Amygdala (tissue), 56 donors: ENCODE measurements at places on chromosomes 4 and X.
A peak's percentile ranks its signal among the peaks of the same experiment; 100 is the strongest.

- no peak for DNase-seq
Measured at GRCh38 chr4:17726911-17727310, 54.5 kb downstream of the FAM184B start.

- DNase-seq = no peak
Measured at GRCh38 chr4:34678431-34678830, 1565.9 kb downstream of the ARAP2 start.

DNA sequence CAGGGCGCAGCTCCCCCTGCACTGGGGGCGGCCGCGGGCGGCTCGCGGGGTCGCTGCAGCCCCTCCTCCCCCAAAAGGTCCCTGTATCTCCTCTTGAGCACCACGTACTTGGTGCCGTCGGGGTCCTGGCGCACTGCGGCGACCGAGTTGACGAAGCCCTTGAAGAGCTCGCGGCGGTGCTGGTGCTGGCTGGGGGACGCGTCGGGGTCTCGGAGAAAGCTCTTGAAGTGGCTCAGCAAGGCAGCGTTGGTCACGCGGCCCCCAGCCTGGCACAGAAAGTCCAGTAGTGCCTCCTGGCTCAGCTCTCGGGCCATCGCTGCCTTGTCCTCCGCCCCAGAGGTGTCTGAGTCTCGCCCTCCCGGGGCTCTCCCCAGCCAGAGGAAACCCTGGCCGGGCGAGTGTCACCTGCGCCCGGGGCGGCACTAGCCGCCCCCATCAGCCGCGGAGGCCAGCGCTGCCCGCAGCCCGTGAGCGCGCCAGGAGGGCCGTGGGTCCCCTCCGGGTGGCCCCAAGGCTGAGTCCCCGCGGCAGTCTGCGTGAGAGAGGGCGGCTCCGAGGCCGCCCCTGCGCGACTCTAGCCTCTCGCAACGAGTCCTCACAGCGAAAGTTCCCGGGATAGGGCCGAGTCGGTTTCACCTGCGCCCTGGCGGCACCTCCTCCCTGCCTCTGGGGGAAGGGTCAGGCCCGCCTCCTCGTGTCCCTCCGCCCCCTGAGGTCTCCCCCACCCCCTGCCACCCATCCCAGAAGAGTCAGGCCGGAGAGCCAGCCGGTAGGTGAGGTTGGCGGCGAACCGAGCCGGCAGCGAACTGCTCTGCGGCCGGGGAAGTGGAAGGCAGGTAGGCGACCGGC is at the start of gene SOWAHB:
Gene SOWAHB (minus strand): TSS at position 609 of the 849 bp plus-strand sequence. CDS start 295 bp downstream, at position 314.
- DNase-seq = no peak

DNA sequence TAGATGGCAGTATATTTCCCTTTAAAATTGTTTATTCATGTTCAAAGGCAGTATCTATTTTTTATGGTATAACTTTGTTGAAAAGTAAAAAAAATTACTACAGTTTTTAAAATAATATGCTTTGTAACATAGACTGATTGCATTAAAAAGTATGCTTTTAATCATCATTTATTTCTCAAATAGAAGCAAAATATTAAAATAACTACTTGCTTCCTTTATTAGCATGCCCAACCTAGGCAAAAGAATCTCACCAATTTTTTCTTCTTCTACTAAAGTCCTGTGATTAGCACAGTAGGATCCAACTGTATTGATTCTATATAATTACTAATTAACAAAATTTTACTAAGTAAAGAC is 69.6 kb upstream of the NFKB1 start:
- DNase-seq = no peak

DNA sequence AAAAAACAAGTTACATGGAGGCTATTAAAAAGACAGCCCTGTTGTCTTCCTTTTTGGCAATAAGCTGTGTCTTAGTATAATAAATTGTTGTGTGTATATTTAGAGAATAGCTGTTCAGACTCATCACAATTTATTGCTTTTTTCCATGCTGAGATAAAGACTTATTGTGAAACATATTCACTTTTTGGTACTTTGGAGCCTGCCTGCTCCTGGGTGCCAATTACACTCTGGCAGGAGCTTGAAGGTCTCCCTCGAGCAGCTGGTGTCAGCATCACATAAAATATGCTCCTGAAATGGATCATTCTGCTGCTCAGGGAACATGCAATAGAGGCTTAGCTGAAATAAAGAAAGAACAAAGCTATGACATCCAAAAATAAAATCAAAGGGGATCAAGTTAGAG is 211.6 kb upstream of the DKK2 start:
- no peak for DNase-seq

DNA sequence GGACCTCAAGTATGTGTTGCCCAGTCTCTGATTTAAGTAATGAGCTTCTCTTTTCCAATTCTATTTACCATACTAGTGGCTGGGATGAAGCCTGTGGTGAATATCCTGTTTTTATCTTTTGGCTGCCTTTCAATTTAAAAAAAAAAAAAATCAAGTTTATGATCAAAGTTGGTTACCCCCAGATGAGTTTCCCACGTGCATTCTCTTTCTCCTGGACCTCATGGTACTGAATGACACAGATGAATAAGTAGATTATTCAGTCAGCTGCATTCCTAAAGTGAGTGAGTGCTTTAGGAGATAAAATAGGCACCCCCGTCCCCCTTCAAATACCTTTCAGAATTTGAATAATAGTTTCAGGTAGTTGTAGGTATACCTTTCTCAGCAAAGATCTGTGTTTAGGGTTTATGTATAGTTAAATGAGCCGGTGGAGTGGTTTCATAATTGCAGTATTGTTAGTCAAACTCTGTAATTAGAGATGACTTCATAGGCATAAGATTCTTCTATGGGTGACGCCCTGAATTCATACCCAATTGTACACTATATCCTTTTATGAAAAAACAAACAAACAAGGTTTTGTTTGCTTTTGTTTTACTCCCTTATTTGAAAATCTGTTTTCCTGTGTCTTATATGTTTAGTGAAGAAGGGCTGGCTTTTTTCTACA is 41.9 kb downstream of the PLS3 start:
- no peak for DNase-seq

DNA sequence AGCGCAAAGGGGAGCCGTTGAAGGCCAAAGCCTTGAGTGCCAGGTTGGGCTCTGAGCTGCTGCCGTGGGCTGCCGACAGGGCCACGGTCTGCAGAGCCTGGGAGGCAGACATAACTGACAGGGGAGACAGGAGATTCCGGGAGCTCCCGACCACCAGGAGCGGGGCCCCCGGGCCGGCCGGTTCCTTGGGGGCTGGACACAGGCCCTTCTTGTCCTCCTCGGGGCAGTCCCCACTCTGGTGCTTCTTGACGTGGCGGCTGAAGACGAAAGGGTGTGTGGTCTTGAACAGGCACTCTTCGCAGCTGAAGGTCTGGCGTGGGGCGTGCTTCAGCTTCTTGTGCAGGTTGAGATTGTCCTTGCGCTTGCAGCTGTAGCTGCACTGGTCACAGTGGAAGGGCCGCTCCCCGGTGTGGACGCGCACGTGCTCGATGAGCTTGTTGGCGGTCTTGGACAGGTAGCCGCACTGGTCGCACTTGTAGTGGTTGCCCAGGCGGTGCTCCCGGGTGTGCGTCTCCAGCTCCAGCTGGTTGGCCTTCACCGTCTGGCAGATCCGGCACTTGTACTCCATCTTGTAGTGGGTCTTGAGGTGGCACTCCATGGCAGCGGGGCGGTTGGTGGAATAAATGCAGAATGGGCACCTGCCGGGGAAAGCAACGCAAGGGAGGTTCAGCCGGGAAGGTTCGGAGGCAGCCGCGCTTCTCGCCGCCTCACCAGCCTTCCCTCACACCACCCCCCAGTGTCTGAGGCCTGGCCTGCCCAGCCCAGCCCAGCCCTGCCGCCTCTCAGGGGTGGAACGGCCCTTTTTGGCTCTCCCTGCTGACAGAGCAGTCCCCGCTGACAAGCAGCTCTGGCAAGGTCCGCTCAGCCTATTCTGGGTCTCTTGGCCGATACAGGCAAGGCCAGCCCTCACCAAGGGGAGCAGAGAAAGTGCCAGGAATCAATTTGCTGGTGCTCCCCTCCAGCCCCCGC is 81.3 kb downstream of the C4orf51 start:
- DNase-seq = peak; percentile 8

DNA sequence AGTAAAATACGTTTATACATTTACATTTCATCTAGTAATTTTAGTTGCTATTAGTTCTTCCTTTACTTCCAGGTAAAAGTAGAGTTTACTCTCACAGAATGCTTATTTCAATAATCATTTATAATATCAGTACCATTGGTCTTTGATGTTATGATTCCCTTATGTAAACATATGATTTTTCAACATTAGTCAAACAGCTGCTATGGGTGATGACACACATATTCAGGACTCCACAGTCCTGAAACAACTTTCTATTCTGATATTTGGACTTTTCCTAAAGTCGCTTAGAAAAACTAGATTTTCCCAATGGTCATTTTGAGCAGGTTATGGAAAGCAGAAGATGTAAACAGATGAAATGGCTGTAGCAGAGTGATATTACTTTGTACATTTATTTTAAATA is 369.8 kb downstream of the UNC5C start:
- no peak for DNase-seq

DNA sequence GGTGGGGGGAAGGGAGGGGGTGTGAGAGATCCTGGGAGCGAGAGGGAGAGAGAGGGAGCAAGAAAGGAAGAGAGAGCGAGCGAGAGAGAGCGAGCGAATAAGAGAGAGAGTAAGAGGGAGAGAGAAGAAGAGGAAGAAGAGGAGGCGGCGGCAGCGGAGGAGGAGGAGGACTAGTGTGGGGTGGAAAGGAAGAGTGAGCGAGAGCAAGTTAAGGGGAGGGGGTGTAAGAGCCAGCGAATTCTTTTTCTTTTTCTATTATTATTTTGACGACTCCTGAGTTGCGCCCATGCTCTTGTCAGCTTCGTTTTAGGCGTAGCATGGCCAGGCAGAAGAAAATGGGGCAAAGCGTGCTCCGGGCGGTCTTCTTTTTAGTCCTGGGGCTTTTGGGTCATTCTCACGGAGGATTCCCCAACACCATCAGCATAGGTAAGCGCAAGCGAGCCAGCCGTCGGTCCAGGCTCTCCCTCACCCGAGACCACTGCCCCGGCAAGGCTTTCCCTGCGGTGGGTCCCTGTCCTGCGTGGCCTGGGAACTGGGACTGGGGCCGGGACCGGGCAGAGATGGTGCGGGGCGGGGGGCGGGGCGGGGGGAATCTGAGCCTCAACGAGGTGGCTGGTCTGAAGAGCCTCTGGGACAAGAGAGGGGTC is at the start of gene GRIA3:
Gene GRIA3 (plus strand): TSS at position 60 of the 647 bp plus-strand sequence. CDS start 258 bp downstream, at position 318.
- DNase-seq = no peak

DNA sequence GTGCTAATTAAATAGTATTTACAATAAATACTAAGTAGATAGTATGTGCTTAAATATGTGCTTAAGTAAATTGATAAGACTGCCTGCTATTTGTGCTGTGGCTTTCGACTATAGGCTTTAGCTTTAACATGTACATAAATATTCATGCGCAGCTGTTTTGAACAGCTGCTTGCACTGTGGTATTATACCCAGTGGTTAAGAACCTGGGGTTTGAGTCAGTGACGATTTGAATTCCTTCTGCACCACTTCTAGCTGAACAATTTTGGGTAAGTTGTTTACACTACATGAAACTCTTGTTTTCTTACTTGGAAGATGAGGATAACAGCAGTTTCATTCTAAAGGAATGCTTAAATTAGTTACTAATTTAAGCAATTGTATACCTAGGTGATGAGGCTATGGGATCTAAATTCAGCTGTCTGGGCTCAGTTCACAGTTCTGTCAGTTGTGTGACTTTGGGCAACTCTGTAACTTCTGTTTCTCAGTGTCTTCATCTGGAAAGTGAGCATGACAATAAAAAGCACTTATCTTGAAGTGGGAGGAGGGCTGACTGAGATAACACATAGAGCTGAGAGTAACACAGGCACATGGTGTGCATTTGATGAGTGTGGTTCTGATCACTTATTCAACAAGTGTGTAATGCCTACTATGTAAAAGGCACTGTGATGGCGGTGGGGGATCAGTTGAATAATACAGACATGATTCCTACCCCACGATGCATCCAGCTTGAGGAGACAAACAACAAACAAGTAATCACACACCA is 37.0 kb downstream of the HPGDS start:
- DNase-seq = no peak

DNA sequence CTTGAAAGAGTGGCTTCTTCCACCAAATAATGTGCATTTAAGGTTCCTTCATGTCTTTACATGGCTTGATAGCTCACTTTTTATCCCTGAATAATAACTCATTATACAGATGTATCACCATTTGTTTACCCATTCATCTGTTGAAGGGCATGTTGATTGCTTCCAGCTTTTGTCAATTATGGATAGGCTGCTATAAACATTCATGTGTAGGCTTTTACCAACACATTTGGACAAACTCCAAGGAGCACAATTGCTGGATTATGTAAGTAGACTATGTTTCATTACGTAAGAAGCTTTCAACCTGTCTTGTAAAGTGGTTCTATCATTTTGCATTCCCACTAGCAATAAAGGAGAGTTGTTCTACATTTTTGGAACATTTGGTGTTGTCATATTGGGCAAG is 2637.0 kb downstream of the PCDH7 start:
- no peak for DNase-seq

GRCh38 chrX:7441586-7441985 is 293.6 kb upstream of the PUDP start:
- no peak for DNase-seq
